ENCODE measurements at places on chromosomes 16 and 17. TPM values are rescaled to one million over a fixed set of nuclear protein-coding genes. Genes with fewer than 3 reads are reported as not detected.

DNA sequence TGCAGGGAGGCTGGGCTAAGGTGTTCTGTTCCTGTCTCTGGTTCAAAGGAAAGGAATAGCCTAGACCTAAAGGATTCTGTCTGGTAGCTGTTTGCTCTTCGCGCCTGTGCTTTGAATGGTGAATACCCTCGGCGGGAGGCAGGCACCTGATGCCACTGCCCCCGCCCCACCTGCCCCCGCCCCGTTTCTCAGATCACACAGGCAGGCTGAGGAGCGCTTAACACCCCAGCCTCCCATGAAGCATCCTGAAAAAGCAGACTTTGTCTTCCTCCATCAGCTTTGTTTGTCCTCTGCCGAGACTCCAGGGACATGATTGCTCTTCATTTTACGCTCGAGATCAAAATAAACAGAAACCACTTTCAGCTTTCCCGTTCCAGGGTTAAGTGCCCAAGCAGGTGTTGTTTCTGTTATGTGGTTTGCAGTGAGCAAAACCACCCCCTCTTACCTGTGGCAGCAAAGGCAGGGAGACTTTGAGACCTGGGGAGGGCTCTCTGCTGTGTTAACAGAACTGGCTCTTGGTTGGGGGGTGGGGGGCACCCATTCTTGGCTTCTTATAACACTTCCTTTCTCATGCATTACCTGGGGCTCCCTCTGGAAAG is 452.1 kb downstream of the WWOX start:
- no peak for DNase-seq

DNA sequence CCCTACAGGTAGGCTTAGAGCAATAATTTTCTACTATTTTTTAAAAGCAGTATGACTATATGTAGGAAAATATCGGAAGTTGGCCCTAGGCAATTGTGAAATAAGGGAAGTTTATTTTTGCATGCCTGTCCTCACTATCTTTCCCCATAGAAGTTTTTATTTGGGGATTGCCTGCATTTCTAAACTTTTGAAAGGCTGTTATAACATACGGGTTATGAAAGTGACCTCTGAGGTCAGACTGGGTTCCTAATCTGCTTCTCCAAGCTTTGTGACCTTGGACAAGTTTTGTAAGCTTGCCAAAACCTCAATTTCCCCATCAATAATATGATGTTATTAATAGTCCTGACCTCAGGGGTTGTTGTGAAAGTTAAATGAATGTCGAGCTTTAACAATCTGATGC is 67.1 kb downstream of the ARHGAP44 start:
- DNase-seq = no peak

DNA sequence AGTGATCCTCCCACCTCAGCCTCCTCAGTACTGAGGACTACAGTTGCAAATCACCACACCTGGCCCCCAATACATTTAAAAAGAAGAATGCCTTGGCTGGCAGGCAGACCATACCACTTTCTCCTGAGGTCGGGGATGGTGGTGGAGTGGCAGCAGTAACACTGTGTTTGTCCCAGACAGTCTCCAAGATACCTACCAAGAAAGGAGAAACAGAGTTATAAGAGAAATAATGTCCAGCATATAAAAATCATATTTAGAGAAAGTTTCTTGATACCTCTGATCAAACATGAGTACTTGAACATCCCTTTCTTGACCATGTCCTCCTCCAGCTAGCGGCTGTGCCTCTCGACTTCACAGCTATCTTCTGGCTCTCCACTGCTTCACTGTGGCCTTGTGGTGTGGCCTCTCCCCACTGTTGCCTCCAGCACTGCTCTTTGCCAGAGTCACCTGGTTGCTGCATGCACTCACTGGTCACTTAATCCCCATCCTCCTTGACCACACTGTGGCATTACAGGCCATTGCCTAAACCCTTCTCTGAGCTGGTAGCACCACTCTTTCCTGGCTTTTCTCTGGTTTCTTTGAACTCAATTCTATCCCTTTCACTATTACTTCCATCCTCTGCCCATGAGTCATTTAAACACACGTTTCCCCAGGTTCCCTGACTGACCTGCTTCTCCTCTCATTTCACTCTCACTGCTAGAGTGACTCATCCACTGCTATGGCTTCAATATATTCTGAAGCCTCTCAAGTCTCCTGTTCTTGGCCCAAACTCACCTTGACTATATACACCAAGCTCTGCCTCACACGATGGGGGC is 45.2 kb downstream of the XPO6 start:
- DNase-seq = no peak

DNA sequence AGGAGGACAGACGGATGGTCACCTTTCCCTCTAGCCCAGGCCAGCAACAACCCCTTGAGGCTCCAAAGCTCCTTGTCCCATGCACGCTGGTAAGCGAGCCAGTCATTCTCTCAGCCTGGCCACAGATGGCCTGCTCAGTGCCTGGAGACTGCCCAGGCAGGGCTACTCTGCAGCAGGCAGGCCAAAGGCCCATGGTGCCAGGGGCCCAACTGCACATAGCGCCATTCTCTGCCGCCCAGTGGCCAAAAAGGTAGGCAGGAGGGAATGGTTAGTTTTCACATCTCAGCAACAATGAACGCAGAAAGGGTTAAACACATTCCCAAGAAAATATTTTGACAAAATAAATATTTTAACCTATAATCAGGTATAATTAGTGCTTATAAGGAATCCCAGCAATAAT is 7.7 kb upstream of the SREBF1 start:
- DNase-seq = no peak

DNA sequence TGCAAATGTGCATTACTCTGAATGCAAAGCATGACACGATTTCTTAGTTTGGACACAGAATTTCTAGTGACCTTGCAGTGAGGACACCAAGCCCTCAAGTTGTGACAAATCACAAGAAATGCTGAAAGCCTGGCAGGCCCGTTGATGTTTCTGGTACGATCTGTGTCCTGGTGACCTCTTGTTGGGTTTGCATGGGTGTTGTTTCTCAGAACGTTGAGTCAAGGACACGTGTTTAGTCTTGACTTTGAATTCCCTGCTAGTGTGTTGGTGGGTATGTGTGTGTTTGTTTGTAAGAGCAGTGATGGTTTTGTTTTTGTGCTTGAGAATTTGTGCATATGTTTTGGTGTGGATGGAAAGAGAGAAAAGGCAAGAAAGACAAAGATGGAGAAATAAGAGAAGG is 37.8 kb upstream of the MAF start:
- no peak for DNase-seq

DNA sequence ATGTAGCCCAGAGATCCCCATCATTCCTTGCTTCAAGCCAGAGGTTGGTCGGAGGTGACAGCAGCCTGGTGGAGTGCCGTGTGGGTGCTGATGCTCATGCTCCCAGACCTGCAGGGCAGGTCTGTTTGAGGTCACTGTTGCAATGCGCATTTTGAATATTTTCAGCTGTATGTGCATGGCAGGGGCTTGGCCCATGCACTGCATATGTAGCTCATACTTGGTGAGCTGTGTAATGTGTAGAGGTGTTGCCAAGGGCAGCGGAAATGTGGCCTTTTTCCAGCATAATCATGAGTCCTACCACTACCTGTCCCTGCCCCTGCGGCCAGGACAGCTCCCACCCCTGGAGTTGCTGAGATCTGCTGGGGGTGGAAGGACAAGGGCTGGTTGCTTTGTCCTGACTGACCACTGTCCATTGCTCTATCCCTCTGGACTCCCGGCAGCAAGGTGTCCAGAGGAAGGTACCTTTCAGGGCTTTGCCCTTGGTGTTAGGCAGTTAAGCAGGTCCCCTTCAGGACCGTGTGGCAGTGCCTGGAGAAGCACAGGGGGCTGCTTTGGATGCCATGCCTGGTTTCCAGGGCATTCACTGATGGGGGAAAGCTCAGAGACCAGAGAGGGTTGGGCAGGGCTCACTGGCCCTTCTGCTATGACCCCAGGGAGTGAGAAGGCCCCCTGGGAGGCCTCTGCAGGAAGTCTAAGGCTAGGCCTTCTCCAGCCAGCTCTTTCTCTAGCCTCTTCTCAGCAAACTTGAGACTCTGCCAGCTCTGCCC is 215.2 kb downstream of the NTN1 start:
- no peak for DNase-seq

GRCh38 chr16:47734987-47735594 is 274.0 kb downstream of the PHKB start:
- DNase-seq = peak; percentile 36

The C17orf78 gene
- polyA plus RNA-seq = 0.31 TPM

The KRT39 gene
- not detected for polyA plus RNA-seq

Data from right lung (tissue), 10 donors.